AG04450 (cell line): ENCODE measurements at places on chromosomes 7 and 10.
A peak's percentile ranks its signal among the peaks of the same experiment; 100 is the strongest.

GRCh38 chr10:97069576-97070362 lies 116.0 kb downstream of the SLIT1 start:
- DNase-seq: no peak

DNA sequence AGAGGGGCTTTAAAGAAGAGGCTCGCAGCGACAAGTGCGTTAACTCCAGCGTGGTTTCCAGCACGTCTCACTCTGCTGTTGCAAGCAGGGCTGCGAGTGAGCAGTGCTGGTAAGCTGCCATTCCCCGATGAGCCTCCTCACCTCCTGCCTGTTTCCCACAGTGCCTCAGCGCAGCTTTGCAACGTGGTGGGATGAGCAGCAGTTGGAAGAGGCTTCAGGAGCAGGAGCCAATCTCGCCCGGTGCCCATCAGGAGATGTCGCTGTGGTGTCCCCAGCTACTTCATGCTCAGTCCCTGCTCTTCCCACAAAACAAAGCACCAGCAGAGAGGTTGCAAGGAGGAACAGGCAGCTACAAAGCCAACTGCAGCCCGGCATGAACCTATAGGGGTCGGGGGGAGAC lies 2.4 kb upstream of the ADARB2 start:
- no peak for DNase-seq

- DNase-seq: no peak
Observed at GRCh38 chr7:101164071-101164840, 1.1 kb downstream of the VGF start.

GRCh38 chr7:70132852-70133690 lies 534.8 kb downstream of the AUTS2 start:
- DNase-seq: no peak

GRCh38 chr10:114685456-114685855 lies 27.4 kb upstream of the ABLIM1 start:
- no peak for DNase-seq

- DNase-seq: no peak
Observed at GRCh38 chr7:3861386-3861785, 560.3 kb downstream of the SDK1 start.

GRCh38 chr7:27095050-27095896 lies 527 bp downstream of the HOXA1 start:
- DNase-seq: no peak

DNA sequence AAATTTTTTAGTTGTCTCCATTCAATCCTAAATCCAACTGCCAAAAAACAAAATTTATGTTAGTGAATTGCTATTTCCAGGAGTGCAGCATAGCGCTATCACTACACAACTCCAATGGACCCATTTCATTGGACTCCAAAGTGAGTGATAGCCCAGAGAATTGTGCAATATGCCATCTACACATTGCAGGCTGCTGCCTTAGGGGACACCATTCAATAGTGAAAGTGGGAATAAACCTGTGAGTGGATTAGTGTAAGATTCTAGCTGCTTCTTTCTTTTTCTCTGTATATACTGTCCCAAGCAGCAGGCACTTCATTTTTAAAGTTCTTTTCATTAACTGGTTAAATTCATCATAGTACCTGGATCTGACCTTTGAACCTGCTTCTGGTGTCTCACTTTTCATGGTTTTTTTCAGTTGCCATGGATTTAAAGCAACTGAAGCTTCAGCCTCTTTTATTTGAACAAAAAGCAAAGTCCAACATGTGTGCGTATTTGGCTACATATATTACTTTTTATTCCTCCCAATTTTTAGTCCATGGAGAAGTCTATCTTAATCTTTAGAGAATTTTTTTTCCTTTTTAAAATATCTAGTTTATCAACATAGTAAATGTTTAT lies 97.3 kb downstream of the DGKB start:
- DNase-seq: no peak

DNA sequence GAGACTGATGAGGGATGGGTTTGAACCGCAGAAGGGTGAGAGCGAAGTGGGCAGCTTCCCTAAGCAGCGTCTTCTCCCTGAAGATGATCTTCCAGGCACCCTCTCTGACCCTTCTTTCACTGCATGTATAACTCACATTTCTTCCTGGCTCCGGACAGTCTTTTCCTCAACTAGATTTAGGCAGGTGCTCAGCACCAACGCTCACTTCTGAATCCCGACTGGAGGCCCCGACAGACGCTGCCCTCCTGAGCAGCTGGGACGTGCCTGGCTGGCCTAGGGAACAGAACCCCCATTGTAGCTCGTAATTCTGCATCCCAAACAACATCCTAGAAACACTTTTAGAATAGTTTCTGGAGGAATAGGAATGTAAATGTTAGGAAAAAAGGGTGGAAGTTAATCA lies 206.6 kb downstream of the DIP2C start:
- no peak for DNase-seq

DNA sequence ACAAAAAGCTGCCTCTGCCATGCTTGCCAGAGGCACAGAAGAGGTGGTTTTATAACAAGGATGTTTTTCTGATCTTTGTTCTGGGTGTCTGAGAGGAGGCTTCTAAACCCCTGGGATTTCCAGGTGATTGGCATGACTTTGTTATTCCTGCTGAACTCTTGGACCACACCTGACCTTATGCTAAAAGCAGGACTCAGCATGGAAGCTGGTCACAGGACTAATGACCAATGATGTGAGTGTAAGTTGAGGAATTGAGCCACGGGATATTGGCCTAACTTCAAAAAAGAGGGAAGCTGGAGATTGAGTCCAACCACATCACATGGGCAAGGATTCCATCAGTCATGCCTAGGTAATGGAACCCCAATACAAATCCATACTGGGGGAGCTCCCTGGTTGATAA lies 437.9 kb downstream of the POM121L12 start:
- DNase-seq: no peak

DNA sequence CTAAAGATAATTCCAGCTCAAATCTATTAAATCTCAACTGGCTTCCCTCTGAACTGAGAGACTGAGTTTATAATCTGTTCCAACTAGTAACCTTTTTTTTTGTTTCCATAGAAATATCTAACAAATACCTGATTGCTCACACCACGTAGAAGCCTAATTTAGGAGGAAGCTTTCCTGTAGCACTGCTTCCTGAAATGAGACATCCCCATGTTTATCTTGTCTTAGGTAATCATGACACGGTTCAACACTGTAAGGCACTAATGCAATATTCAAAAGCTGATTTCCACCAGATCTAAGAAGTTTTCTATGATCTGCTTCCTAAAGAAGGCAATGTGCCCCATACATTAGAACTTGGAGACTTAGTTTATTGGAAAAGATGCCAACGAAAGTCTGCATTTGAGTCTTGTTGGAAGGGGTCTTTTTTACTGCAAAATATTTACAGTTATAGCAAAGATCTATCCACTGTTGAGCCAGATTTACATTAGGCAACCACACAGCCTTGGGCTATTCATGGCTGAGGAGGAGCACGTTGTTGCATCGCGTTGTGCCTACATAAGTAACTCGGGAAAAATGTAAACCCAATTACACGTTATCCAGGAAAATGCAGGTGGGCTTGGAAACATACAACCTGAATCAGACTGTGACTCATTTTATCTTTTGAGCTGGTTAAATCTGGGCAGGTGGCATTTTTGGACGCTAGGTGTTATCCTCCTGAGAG lies 66.3 kb downstream of the VIPR2 start:
- DNase-seq: no peak

DNA sequence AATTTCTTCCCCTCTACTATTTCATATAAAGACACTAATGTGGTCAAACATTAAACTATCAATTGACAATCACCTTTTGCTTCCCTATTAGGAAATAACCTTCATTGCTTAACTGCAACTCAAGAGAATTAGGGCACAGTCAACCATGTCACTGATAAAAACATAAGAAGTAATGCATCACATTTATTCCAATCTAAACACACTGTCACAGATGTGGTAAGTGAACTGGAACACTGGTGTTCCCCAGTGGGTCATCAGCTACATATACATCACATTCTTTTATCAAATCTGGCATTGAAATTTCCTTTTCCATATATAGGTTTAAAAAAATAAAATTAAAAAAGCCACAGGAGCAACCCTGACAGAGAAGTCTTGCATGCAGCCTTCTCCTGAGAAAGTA lies 3.7 kb downstream of the TRIL start:
- DNase-seq: no peak

GRCh38 chr7:116236020-116236630 lies 25.8 kb downstream of the TES start:
- DNase-seq: no peak

DNA sequence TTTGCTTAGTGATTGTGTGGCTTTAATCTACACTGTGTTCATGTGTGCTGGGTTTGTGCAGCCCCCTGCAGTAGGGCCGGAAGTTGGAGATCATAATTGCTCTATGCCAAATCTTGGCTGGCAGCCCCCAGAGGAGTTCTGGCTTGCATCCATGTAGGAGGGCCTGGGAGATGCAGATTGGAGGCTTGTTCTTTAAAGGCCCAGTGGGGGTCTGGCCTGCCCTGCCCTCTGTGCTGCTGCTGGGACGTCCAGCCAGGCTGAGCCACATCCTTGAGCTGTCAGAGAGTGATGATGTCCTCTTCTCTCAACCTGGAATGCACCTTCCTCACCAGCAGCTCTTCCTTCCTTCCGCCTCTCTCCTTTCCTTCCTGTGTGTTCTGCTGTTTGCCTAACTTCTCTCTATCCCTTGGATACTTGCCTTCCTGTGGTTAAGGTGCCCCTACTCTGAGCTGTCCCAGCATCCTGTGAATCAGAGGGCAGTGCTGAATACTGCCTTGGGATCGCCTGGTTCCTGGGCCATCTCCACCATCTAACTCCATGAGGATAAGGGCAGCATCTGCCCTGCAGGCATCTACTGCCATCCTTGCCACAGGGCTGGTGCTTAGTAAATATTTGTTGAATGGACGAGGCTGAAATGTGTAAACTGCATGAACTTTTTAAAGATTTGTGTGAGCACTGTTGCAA lies 30.2 kb downstream of the DOCK1 start:
- no peak for DNase-seq

GRCh38 chr7:400901-401485 lies 111.0 kb downstream of the FOXL3 start:
- no peak for DNase-seq

DNA sequence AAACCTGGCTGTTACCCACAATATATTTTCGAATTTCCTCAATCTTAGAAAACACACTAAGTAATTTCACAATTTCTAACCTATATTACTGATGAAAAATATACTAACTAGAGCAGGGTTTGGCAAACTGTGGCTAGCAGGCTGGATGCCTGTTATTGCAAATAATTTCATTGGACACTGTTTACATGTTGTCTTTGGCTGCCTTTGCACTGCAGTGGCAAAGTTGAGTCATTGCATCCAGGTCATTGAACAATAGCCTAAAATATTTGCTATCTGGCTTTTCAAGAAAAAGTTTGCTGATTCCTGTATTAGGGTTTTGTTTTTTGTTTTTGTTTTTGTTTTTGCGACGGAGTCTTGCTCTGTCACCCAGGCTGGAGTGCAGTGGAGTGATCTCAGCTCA lies 47.2 kb downstream of the KIF11 start:
- DNase-seq: no peak

DNA sequence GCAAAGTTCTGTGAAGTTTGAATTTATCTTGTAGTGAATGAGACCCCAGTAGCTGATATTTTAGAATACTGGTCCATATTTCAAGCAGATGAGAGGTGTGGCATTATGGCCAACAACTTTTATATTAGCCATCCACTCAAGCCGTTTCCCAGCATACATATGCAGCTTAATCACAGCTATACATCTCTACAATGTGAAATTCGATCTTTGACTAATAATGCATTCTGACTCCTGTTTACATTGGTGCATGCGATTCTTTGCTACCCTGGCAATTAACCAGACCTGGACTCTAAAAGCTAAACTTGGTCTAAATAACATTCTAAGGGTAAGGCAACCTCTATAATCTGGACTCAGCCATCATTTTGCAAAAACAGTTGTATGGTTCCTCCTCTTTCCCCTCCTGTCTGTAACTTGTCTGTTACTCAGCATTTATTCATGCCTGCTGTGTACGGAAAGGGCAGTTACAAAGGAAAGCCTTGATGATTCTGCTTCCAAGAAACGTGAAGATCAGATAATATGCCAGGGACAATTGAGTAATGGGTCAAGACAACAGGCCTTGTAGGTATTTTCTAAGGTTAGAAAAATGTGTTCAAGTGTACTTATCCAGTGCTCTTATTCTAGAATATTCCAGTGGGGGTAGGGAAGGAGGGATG lies 50.6 kb downstream of the PNLIPRP2 start:
- peak; percentile 30 for DNase-seq

DNA sequence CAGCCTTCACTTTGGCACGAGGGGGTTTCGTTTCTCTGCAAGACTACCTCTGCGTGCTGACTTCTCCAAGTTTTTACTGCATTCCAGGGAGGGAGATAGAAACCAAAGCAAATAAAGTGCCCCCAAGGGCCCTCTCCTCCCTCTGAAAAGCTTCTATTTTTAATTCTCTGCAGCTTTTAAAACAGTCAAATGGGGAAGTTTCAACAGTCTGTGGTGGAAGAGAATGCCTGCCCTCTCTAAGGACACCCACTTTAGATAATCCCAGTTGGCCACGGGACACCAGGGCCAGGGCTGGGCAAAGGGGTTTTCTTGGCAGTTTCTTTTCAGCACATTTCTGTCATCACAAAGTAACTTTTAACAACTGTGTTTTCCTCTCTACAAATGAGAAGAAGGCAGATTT lies 386.7 kb upstream of the NPVF start:
- no peak for DNase-seq

GRCh38 chr7:39978230-39978934 lies 28.3 kb downstream of the CDK13 start:
- no peak for DNase-seq

DNA sequence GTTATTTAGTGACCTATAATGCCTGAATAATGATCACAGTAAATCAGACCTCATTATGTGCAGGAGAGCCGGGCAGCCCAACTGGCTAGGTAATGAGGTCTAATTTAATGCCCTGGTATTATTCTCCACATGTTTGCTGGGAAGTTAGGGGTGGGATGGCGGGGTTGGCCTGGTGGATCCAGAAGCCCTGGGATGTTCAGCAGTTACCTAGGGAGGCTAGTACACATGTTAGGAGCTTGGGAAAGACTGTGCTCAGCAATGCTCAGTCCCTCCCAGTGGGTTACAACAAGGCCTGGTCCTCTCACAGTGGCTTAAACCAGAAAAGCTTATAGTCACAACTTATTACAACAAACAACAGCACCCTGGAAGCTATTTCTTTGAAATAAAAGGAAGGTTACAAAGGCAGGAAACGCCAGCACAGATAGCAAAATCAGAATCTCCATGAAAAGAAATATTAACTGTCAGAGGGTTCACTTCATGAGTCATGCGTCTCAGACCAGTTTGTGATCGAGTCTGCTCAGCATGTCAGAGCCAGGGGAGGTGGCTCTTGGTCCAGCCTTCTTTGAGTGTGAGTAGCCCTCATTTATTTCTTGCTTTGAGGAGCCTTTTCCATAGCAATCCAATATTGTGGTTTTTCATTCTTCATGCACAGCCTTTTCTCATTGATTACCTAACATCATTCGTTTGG lies 418.6 kb upstream of the NPVF start:
- no peak for DNase-seq

DNA sequence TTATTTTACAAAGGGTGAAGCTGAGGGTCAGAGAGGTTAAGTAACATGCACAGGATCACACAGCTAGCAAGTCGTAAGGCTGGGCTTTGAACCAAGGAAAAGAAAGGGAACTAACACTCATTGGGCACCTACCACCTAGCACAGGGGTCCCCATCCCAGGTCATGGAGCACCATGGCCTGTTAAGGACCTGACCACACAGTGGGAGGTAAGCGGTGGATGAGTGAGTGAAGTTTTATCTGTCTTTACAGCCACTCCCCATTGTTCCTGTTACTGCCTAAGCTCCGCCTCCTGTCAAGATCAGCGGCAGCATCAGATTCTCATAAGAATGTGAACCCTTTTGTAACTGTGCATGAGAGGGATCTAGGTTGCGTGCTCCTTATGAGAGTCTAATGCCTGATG lies 222.8 kb downstream of the RAB11FIP2 start:
- DNase-seq: no peak
